Renal cortical epithelial cell (primary cell): ENCODE measurements at places on chromosomes 7 and 10. TPM values are rescaled to one million over a fixed set of nuclear protein-coding genes. Genes with fewer than 3 reads are reported as not detected.
A peak's percentile ranks its signal among the peaks of the same experiment; 100 is the strongest.

GRCh38 chr7:155808549-155809331 lies 3.5 kb downstream of the SHH start:
- peak; percentile 59 for DNase-seq

GRCh38 chr7:16688249-16688648 lies 42.3 kb downstream of the BZW2 start:
- peak; percentile 25 for DNase-seq

GRCh38 chr7:33958104-33958503 lies 52.8 kb downstream of the BMPER start:
- DNase-seq: no peak

- peak; percentile 83 for DNase-seq
These were observed 31.7 kb downstream of the ZNF775 start for GRCh38 chr7:150410680-150411346.

Gene TAS2R3
- 2.3 TPM in 1 of 2 replicates, not detected in the other for total RNA-seq

Gene SAP25
- not detected in 2 replicates for total RNA-seq

GRCh38 chr10:110812583-110812982 lies 59.1 kb upstream of the PDCD4 start:
- no peak for DNase-seq

- no peak for DNase-seq
These were observed 5.5 kb downstream of the TACC2 start for GRCh38 chr10:121994429-121994941.
